Right ventricle myocardium inferior (tissue), 1 donor: ENCODE measurements at places on chromosomes 4 and X. TPM values are rescaled to one million over a fixed set of nuclear protein-coding genes. Genes with fewer than 3 reads are reported as not detected.

Gene EVC2
- total RNA-seq: 1.2 TPM

Gene AFAP1
- total RNA-seq: 8.0 TPM

Gene IL2
- not detected for total RNA-seq

Gene ETDA
- total RNA-seq: not detected

Gene ZDHHC15
- total RNA-seq: 3.1 TPM
